ENCODE measurements at places on chromosomes 13 and 19. TPM values are rescaled to one million over a fixed set of nuclear protein-coding genes. Genes with fewer than 3 reads are reported as not detected.
A peak's percentile ranks its signal among the peaks of the same experiment; 100 is the strongest.

- peak; percentile 30 for DNase-seq
Measured at GRCh38 chr19:18932216-18932841, 8.7 kb downstream of the HOMER3 start.

GRCh38 chr19:16824658-16825311, 4.4 kb upstream of the SIN3B start:
- no peak for DNase-seq

DNA sequence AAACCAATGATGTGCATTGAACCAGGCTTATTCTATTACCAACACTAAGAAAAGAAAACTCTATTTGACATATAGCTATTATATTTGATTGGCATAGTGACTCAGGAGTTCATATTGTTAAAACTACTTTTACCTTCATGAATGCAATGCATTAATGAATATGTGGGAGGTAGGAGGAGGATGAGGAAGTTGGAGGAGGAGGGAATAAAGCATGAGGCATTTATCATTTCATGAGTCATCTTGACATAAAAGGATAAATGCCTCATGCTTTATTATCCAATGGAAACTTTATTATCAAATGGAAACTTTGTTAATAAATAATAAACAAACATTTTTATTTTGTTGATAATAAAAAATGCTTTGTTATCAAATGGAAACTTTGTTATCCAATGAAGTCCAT, 116.5 kb downstream of the SPRY2 start:
- DNase-seq = no peak

GRCh38 chr13:40969169-40969901, 49.8 kb downstream of the ELF1 start:
- no peak for DNase-seq

DNA sequence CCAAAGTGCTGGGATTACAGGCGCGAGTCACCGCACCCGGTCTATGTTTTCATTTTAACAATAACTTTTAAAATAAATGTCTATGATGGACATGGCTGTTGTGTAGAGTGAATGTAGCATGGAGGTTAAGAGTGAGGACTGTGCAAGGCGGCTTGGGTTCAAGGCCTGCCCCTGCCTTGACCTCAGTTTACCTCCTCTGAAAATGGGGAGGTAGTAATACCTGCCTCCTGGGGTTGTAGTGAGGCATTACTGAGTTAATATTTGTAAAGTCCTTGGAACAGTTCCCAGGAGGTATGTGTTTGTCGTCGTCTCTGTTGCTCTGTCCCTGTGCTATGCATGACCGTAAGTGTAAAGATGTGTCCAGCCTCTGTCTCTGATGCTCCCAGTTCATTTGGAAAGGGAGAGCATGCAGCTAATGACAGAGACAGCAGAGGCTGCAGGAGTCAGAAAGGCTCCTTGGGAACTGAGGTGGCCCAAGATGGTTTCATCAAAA, 9.4 kb downstream of the GARRE1 start:
- no peak for DNase-seq

GRCh38 chr19:12930002-12930645, 3.4 kb downstream of the FARSA start:
- no peak for DNase-seq

- DNase-seq = no peak
Measured at GRCh38 chr19:34276614-34277013, 22.3 kb downstream of the GARRE1 start.

- DNase-seq = no peak
Measured at GRCh38 chr19:46748325-46749109, 2.3 kb upstream of the STRN4 start.

The CILP2 gene
- 1.5 TPM for total RNA-seq

The VSTM2B gene
- not detected for total RNA-seq

The TNNI3 gene
- total RNA-seq = not detected

The ZNF90 gene
- 12.7 TPM for total RNA-seq

The CDK8 gene
- total RNA-seq = 5.8 TPM

All from thoracic aorta (tissue), 2 donors.